ENCODE measurements at places on chromosomes 16 and 17.
A peak's percentile ranks its signal among the peaks of the same experiment; 100 is the strongest.

GRCh38 chr16:67425580-67425979 lies 5.3 kb upstream of the HSD11B2 start:
- no peak for DNase-seq

GRCh38 chr16:50351116-50351515 lies 17.7 kb downstream of the BRD7 start:
- no peak for DNase-seq

DNA sequence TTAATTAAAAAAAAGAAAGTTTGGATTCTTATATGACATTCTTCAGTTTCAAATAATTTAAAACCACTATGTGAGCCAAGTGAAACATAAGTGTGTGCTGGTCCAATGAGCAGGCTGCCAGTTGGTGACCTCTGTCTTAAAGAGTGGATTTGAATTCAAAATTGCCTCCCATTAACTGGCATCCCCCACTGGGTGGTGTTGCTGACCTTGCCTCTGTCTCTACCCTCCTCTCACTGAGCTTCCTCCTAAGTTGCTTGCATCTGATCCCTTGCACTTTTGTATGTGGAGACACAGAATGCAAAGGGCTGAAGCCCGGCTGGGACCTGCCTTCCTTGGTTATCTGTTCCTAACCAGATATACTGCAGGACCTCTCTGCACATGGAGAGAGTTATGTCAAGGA lies 160.6 kb downstream of the CYLD start:
- no peak for DNase-seq

DNA sequence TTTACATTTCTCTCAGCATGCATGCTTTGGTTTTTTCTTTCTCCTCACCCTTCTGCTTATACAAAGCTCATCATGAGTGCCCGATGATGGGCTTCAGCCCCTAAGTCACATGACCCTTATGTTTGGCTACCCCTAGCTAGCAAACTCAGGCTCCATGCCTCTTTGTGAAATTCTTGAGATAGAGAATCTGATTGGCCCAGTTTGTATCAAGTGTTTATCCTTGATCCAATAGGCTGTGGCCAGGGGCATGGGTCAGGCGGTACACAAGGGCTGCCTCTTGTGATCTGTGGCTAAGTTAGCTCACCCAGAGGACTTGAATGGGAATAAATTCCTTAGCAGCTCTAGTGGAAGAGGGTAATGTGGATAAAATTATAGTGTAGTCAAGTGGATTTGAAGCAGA lies 11.5 kb upstream of the TOX3 start:
- no peak for DNase-seq

GRCh38 chr16:27229891-27230470 lies 26.7 kb downstream of the KDM8 start:
- DNase-seq = no peak

DNA sequence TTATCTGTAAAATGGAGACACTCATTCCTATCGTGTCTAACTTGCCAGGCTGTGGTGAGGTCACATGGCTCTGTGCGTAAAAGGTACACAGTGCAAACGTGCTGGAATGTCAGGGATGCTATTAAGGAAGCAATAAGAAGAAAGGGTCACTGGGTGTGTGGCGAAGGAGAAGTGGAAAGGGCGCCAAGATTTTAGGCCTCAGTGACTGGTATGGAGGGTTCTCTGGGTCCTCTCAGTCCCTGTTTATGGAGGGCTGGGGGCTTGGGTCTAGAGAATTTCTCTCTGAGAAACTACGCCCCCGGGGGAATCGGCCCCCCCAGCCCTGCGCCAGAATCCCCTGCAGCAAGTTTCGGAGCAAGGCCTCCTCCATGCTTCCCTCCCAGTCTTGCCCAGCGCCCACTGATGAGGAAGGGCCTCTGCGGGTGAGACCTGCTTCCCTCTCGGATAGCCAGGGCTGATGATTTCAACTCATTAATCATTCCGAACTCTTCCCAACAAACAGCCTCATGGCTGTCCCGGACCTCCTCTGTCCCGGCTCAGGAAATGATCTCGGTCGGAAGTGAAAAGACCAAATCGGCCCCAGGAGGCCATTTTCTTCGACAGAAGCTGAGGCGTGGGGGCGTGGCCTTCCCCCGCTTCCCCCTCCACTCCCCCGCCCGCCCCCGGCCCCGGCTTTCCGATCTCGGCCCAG lies 1.2 kb upstream of the HEXIM1 start:
- DNase-seq = no peak

DNA sequence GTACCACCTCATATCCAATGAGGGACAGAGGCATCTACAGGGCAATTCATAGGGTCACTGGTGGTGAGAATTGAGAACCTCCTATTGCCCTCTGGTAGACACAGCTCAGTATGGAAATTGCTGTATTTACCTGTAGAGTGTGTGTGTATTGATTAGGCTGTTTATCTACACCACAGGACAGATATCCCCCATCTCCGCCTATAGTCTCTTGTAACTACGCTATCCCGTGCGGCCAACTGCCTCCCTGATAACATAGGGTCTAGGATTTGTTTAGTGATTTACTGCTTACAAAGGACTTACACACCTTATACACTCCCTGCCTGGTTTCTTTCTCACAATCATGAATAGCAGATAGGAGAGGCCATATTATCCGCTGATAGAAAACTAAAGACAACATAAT lies 1.7 kb upstream of the STAT3 start:
- DNase-seq = no peak

- DNase-seq = no peak
Measured at GRCh38 chr16:26712876-26713275, 353.9 kb upstream of the C16orf82 start.

DNA sequence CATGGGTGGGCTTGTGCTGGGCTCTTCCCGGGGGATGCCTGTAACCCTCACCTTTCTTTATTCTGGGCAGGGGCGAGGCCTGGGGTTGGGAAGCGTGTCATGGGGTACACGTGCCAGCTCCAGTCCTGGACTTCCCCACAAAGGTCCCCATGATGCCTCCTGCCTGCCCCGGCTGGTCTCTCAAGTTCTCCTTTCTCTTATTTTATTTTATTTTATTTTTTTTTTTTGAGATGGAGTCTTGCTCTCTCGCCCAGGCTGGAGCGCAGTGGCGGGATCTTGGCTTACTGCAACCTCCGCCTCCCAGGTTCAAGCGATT lies 8.6 kb downstream of the ATP2A3 start:
- no peak for DNase-seq

DNA sequence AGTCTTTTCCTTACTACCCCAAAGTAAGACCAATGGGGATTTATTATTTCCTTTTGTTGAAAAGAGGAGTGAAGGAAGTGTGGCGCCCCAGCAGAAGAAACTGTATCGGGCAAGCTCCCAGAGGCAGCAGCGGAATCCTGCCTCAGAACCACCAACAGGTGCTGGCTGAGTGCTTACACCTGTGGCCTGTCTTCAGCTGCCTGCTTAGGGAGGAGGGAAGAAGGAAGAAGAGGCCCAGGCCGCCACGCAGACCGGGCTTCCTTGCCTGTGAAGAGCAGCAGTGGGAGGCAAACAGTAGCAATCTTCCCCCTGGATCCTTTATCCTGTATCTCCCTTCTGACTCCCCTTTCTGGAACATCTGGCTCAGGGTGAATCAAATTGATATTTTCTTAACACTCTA lies 134.7 kb downstream of the AATF start:
- DNase-seq = no peak

- no peak for DNase-seq
Measured at GRCh38 chr17:34725008-34725407, 145.6 kb downstream of the TMEM132E start.

DNA sequence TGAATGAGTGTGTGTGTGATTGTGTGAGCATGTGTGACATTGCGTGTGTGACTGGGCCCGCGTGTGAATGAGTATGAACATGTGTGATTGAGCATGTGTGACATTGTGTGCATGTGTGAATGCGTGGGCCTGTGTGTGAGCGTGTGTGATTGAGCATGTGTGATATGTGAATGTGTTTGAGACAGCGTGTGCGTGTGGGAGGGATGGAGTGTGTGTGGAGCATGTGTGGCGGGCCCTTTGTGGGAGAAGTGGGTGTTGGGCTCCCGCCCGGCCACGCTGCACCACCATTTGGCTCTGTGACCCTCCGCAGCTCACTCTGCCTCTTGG lies 22.7 kb upstream of the GSE1 start:
- no peak for DNase-seq

DNA sequence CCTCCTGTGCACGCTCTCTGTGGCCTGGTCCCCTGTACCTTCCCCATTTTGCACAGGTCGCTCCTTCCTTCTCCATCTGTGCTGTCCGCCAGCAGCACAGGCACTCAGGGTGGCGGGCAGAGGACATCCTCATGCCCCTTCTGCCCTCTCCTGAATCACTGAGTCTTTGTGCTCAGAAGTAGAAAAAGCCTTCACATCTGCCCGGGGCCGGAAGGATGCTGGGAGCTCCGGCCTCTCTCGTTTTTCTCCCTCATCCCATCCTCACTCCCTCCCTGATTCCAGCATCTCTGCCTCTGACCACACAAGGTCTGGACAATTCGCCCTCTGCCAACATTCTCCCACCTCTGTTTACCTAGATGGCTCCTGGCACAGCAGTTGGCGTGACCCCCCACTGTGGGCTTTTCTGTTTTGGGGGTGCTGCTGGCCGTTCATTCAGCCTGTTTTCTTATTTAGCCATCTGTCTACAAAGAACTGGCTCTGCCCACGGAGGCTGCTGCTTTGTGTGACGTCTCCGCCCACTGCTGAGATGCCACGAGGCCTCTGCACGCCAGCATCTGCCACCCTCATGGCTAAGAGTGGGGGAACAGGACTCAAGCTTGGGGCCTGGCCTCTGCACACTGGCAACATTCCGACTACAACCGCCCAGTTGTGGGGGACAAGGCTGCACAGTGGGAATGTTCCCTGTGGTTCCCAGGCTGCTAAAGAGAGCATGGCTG lies 36.7 kb downstream of the SEC14L5 start:
- no peak for DNase-seq

DNA sequence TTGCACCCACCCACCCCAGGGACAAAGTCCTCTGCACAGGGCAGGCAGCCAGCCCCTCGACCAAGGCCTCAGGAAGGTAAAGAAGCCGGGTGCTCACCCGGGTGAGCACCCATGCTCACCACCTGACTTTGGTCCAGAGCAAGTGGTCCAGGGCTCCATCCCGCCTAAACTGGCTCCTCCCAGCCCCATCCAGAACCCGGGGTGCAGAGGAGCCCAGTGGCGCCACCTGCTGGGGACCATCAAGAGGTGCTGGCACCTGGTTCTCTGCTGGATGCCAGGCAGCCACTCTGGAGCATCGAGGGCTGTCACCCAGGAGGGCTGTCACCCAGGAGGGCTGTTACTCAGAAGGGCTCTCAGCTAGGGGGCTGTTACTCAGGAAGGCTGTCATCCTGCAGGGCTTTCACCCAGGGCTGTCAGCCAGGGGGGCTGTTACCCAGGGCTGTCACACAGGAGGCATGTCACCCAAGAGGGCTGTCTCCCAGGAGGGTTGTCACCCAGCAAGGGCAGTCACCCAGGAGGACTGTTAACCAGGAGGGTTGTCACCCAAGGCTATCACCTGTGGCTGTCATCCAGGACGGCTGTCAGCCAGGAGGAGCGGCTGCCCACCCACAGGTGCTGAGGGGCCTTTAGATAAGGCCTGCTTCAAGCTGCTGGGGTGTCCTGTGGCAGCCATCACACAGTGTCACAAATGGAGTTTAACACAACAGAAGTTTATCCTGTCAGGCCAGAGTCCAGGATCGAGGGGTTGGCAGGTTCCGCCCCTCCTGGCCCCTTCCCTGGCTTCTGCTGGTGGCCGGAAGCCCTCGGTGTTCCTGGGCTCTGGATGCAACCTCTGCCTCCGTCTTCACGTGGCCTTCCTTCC lies 98.5 kb downstream of the TNFRSF13B start:
- no peak for DNase-seq

DNA sequence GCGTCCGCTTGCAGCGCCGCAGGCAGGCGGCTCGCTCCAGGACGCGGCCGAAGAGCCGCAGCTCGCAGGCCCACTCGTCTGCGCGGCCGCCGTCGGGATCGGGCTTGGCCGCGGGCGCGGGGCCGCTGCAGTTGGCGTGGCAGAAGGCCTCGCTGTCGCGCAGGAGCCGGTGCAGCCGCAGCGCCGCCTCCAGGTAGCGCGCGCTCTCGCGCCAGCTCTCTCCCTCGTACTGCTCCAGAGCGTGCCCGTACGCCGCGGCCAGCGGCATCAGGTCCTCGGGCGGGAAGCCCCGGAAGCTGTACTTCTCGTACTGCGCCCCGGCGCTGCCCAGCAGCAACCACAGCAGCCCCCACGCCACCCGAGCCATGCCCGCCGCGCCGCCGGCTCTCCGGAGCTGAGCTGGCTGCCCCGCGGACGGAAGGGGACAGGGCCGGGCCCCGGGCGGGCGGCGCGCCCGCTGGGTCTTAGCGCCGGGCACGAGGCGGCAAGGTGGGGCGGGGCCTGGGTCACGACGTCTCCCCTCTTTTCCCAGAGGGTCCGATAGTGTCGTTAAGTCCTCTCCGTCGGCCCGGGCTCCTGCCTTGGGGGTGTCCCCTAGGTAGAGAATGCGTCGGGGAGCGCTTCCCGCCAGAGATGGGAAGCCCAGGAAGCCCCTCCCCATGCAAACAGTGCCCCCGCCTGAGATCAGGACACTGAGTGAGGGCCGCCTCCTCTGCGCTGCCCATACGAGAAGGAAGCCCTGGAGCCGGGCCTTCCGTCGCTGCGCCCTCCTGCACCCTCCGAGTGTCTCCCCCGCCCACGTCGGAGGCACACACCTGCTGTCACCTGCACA lies at the start of gene P3H4:
TSS of gene P3H4 (minus strand) at position 401 of the 832 bp plus-strand sequence. CDS start at position 367, 34 bp downstream.
- peak; percentile 36 for DNase-seq

GRCh38 chr16:89122322-89122851 lies 28.7 kb downstream of the ACSF3 start:
- DNase-seq = peak; percentile 67

DNA sequence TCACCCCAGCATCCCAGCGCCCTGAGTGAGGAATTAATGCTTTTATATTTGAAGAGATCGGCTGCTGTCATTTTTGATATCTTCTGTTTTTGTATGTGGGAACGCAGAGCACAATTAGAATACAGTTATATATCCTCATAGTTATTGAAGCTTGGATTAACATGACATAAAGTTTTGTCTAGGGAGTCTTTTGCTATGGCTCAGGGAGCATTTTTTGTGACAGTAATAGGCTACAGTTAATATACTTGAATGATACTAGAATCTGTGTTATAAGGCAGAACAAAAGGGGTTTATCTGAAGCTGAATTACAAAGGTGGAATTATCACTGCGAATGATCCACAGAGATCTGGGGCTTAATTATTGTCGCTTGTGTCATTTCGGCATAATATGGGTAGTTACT lies 239.4 kb downstream of the MSI2 start:
- no peak for DNase-seq

DNA sequence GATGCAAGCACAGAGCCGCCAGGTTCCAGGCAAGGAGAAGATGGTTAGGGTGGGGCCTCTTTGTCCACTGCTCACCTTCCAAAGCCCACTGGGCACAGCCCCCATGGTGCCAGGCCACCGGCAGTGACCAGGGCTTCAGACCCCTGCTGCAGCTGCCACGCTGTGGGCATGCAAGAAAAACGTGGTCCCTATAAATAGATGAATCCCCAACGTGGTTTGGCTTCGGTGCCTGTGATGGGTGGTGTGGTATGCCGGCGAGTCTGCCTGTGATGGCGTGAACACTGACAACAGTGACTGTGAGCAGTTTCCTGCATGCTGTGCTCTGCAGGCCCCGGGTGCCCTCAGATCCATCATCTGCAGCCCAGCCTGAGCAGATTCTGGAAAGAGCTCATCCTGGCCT lies 36.6 kb downstream of the RAB11FIP4 start:
- no peak for DNase-seq

All from NCI-H748 treated with DMSO at 0.1 percent for 48 hours (cell line).